IMR-90 (cell line): ENCODE measurements at places on chromosomes 2 and 18.

- no peak for DNase-seq
Measured at GRCh38 chr2:16713011-16713423, 47.4 kb upstream of the CYRIA start.

DNA sequence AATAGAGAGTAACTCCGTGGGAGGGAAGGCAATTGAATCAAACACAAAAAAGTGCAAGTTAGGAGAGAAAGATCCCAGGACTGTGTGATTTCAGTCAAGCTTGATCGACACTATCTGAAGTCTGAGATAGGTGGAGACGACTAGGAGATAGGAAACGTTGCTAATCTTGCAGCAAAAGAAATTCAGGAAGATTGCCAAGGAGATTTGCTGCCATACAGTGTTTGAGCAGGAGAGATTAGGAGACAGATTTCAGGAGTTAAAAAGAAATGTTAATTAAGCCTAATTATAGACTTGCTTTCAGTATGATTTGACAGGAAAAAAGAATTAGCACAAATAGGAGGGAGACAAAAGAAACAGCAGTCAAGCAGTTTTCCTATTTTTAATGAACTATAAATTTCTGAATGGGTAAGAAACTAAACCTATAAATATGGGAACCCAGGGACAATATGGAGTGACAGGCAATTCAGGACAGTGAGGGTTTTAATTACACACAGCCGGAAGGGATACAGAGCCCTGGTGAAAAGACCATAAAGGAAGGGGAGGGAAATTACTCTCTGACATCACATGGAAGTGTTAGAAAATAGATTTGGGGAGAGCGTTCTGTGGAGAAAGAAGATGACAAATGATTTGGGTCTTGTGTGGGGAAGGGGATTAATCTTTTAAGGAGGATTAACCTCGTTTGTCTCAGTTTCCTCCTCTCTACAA is 72.6 kb downstream of the SUCLG1 start:
- no peak for DNase-seq

- no peak for DNase-seq
Measured at GRCh38 chr2:98731041-98731893, at the start of gene MGAT4A. MGAT4A (minus strand) TSS chr2:98731132; CDS start chr2:98726332, 4,800 bp downstream.

DNA sequence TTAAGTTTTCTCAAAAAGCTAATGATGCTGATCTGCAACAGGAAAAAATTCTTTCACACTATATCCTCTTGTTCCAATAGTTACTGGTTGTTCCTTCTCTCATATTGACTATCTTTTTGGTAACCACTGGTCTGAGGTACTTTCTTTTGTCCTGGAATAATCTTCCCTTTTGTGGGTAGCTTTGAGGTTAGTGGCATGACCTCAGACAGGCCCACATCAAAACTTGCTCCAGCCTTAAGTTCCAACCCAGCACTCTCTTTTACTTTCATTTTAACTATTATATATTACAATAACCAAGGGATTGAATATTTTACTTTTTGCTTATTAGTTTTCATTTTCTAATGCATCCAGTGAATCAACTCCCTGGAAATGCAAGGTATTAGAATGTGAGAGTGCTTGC is 9.5 kb downstream of the REG1A start:
- no peak for DNase-seq

DNA sequence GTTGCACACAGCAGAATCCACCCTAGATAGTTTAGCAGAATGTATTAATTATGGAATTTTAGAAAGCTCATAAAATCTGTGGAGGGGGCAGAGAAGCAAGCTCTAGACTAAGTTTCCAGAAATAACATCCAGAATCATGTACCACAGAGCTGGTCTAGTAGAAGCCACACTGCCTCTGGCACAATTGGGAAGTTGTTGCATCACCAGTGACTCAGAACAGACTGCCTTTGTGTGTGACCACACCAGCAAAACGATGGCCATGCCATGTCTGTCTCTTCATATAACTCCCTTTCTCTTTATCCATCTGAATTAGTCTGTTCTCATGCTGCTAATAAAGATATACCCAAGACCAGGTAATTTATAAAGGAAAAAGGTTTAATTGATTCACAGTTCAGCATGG is 158.9 kb downstream of the CCDC148 start:
- no peak for DNase-seq

- no peak for DNase-seq
Measured at GRCh38 chr2:163630836-163631235, 105.0 kb downstream of the FIGN start.

- DNase-seq, result no peak
Measured at GRCh38 chr2:159446201-159446600, 159.7 kb upstream of the WDSUB1 start.

GRCh38 chr2:147363181-147363580 is 481.6 kb upstream of the ACVR2A start:
- DNase-seq, result no peak

- DNase-seq, result no peak
Measured at GRCh38 chr2:60644951-60645350, 91.5 kb upstream of the BCL11A start.

- no peak for DNase-seq
Measured at GRCh38 chr2:64931246-64932115, 57.7 kb upstream of the SLC1A4 start.

DNA sequence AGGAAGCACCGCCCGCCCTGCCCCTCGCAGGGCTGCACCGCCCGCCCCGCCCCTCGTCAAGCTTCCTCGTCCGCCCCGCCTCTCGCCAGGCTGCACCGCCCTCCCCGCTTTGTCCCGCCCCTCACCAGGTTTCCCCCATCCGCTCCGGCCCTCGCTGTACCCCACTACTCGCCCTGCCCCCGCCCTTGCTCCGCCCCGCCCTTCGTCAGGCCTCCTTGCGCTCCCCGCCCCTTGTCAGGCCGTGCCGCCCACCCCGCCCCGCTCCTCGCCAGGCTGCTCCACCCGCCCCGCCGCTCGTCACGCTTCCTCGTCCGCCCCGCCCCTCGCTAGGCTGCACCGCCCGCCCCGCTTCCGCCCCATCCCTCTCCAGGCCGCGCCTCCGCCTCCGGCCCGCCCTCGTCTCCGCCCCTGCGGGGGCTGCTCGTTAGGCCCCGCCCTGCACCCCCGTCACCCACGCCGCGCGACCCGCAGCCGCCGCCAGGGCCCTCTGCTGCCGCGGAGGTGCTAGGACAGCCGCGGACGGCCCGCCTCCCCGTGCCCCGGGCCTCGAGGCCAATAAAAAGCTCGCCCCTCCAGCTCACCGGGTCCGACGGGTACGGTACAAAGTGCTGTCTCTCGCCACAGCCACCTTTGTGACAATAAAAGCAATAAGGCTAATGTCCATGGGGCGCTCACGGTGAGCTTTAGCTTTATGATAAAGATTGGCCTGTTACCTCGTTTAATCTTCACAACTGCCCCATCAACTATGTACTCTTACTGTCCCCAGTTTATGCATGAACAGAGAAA is 602 bp upstream of the DNPEP start:
- DNase-seq, result peak; percentile 95

- no peak for DNase-seq
Measured at GRCh38 chr2:127259355-127259754, 34.6 kb downstream of the ERCC3 start.
